HS-27A (cell line): ENCODE measurements at places on chromosomes 3 and 15.
A peak's percentile ranks its signal among the peaks of the same experiment; 100 is the strongest.

DNA sequence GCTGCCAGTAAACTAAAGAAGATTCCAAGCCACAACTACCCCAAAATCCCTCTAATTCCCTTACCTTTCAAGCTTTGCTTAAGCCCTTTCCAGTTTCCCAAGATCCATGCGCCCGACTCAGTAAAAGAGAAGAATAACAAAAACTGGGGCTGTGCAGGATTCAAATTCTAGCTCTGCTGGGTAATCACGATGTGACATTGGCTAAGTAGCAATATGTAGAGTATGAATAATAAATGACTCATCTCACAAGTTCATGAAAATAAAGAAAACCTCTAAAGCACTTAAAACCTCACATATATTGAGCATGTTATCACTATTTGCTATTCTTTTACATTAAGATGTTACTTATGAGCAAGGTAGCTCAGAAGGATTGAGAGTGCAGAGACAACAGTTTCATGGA is 522.2 kb upstream of the ZNF717 start:
- DNase-seq, result peak; percentile 27

DNA sequence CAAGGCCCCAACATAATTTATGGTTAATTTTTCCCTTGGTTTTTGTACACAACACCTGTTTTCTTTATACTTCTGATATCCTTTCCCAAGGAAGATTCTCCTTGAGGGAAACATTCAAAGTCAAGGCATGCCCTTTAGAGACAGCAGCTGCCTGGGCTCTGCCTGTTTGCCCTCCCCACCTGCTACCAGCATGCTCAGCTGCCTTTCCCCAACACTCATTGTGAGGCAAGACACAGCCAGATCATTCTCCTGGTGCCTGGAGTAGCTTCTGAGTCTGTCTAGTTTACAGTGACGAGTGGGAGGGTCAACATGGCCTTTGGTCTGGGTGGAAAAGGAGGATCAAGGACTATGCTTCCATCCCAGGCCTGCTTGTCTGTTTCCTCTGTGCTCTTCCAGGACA is 132.5 kb downstream of the EPHB1 start:
- no peak for DNase-seq

DNA sequence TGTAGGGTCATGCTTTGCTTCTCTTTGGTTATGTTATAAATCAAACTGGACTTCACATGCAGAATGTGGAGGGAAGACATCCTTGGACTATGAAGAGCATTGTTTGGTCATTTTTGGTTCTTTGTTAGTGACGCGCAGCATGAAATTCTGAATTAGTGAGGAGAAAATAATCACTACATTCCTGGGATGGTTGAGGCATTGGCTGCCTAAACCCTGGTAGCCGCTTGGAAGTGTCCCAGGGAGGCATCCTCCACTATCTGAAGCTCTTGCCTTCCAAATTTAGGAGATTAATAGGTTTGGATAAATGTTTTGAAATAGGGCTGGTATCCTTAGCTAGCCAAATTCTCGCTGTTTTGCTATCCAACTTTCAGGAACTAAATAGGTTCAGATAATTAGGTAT is 96.2 kb downstream of the CLSTN2 start:
- no peak for DNase-seq

DNA sequence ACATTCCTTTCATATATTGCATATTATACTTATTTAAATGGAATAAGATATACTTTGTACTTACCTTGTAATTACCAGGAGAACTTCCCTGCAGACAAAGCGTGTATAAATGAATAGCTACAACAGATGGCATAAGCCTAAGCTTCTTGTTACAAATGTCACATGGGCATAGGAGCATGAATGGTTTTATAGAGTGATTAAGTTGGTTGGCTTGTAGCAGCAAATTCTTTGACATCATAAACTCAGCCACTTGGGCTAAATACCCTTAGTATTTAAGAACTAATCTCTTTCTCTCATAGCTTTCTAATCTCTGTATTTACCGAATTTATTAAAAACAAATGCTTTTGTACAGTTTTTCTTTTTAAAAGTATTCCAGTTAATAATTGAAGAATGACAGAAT is at the start of gene UBAP1L:
UBAP1L (minus strand) TSS at position 115 of the 400 bp plus-strand sequence. CDS start 8,985 bp downstream, outside the sequence.
- no peak for DNase-seq

- DNase-seq, result no peak
Observed at GRCh38 chr3:197555281-197556261, at the start of gene BDH1. BDH1 (minus strand) TSS chr3:197555968; CDS start chr3:197546443, 9,525 bp downstream.

DNA sequence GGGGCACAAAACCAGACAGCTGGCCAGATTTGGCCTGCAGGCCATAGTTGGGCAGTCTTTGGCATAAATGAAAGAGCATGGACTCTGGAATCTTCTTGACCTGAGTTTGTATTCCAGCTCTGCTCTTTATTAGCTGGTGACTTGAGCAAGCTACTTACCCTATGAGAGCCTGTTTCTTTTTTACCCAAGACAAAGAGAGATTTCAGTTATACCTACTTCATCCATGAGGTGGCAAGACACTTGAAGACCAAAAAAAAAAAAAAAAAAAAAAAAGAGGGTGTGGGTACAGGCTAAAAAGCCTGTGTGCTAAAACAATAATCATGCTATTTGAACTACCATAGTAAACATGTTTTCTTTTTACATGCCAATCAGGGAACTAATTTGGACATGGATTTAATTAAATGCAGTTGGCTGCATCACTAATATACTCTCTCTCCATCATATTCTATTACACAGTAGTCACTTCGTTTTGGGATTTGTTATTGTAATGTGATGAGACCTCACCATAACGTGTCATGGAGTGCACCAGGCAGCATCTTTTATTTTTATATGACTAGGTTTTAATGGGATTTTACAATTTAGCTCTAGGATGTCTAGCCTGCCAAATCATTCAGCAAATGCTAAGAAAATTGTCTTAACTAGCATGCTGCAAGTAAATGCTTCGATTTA is 109.2 kb upstream of the FHIT start:
- no peak for DNase-seq

GRCh38 chr3:122394173-122394572 is 10.2 kb downstream of the FAM162A start:
- no peak for DNase-seq

DNA sequence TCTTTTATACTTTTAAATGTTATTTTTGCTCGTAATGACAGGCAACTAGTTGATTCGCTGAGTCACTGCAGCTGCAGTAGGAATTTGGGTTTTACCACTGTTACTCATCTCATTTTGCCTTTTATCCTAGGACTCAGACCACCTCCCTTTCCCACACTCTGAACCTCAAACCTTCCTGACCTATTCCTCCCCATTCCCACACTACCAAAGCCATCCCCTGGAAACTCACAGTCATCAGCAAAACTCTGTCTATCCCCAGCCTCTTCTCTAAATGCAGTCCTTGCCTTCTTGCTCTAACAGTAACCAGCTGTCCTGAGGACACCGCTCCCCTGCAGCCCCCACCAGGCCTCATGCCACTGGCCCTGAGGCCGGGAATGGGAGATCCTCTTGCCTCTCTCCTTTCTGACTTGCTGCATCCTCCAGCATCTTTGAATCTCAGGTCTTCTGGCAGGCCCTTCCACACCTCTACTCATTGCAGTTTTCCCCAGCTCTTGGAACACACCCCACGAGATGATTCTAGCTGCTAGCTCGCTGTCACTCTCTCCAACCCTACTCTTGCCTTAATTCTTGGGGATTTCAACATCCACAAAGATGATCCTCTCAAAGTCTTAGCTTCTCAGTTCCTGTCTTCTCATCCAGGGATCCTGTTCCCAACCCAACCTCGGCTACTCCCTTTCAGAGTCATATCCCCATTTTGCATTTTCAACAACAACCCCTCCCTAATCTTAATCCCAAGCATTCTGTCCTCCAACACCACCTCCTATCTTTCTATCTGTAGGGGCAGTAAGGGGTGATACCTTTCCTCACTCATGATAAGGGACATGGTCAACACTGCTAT is 55.9 kb upstream of the C3orf80 start:
- DNase-seq, result peak; percentile 19

GRCh38 chr3:111246967-111247760 is 175.5 kb downstream of the NECTIN3 start:
- peak; percentile 22 for DNase-seq

GRCh38 chr15:56978898-56979662 is 60.6 kb downstream of the TCF12 start:
- DNase-seq, result no peak

- no peak for DNase-seq
Observed at GRCh38 chr3:16503191-16503776, 10.2 kb downstream of the RFTN1 start.

- DNase-seq, result no peak
Observed at GRCh38 chr3:18062657-18063025, 320.2 kb upstream of the TBC1D5 start.

DNA sequence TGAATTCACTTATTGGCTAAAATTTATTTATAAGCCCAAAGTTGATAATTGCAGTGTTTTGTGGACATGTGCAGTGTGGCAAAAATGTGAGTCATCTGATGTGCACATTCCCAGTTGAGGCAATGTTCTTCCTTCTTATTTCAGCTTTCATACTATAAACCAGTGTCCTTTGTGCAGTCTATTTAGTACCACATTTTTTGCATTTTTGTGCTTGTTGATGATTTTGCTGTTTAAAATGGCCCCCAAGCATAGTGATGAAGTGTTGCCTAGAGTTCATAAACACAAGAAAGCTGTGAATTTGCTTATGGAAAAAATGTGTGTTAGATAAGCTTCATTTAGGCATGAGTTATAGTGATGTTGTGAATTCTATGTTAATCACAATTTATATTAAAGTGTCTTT is 19.4 kb upstream of the IL20RB start:
- no peak for DNase-seq

DNA sequence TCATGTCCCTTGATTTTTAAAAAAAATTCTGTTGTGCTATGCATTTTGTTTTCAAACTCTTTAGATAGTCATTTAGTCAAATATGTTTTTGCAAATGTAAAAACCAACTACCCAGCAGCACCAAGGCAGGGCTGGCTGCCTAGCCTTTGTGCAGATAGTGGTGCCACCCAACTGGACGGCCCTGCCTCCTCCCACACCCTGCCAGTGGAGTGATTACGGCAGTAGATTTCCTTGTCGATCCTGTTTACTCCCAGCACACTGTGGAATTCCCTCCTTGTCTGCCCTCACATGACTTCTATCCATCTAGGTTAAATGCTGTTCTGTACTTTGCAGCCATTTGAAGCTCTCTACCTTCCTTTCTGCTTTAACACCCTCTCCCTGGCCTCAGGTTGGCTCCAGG is 79.4 kb upstream of the PLXNA1 start:
- no peak for DNase-seq

- DNase-seq, result no peak
Observed at GRCh38 chr3:25910997-25911396, 121.1 kb downstream of the OXSM start.

- DNase-seq, result no peak
Observed at GRCh38 chr3:133506215-133506901, 67.1 kb upstream of the CDV3 start.

DNA sequence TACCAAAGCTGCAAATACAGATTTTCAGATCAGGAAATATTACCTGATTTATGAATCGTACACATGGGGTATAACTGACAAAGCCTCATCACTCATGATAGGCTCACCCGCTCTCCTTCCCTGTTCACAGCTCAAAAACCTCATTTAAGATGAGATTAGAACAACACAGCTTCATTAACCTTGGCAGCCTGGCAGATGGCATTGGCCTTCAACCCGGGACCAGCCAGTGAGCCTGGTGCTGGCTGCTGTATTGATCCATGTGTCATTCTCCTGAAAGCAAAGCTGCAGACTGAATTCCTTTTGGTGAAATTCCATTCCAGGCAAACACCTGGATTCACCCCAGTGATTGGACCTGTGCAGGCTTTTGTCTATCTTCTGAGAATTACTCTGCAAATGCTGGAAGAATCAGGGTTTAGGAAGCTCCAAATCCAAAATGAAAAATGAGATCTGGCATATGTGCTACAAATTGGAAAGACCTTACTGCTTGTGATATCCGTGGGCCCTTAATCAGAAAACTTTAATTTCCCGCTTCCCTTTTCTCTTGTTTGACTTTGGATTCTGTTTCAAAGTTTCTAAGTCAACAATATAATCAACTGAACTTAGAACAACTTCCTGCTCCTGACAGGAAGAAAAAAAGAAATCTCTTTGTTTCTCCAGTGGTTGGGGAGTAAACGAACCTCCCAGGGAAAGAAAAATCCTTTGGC is 189.1 kb upstream of the KBTBD8 start:
- no peak for DNase-seq

DNA sequence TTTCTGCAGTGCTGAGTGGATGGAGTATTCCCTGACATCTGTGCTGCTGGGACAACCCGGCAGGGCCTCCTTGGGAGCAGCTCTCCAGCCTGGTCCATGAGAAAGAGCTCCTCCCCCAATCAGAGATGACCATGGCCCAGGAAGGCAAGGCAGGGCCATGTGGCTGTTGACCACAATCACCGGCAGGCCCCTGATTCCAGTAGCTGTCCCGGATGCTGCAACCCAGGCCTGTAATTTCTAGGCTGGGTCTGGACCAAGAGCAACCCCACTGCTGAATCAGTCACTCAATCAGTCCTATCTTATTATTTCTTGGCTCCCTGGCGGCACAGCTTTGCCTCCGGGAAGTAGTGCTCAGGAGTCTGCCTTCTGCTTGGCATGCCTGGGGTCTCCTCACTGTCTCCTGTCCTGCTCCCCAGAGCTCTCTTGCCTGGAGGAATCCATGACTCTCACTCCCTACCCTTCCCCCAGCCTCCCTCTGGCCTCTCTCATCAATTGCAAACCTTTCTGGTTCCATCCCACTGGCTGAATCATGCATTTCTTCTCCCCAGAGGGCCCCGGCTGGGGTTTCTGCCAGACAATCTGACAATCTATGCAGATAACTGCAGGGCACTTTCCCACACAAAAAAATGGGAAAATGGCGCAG is 32.6 kb upstream of the ITGA11 start:
- DNase-seq, result no peak

DNA sequence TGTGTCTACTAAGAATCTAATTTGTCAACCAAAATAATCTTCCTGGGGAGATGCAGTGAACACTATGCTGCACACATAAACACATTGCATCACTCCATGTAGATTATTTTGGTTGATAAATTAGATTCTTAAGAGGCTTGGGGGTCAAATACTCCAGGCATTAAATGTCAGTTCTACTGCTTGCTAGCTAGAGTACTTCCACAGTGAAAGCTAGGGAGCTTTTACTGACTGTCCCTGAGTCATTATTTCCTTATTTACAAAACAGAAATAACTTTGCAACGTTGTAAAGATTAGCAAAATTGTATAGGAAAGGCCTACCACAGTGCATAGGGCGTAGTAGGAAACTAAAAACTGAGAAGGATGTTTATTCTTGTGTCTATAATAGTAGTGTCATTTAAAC is 12.9 kb upstream of the TMC3 start:
- DNase-seq, result no peak

GRCh38 chr3:180142041-180142440 is 105.3 kb upstream of the PEX5L start:
- DNase-seq, result no peak
